Activated naive CD4-positive, alpha-beta T cell treated with anti-CD3 and anti-CD28 coated beads for 36 hours (primary cell): ENCODE measurements at places on chromosomes 5 and 9. TPM values are rescaled to one million over a fixed set of nuclear protein-coding genes. Genes with fewer than 3 reads are reported as not detected.

- no peak overlapping the region for H3K27ac ChIP-seq
- peaks cover 5% of the 10 kb centered on the region for H3K4me1 ChIP-seq
- H3K4me3 ChIP-seq, result no peak overlapping the region
- H3K36me3 ChIP-seq, result peaks cover 4% of the 10 kb centered on the region
Observed at GRCh38 chr9:94768766-94769165, 42.3 kb downstream of the AOPEP start.

- H3K36me3 ChIP-seq, result no peaks in the 10 kb centered on the region
- H3K4me1 ChIP-seq, result no peaks in the 10 kb centered on the region
- no peaks in the 10 kb centered on the region for H3K27me3 ChIP-seq
- no peak overlapping the region for H3K27ac ChIP-seq
- no peak for DNase-seq
Observed at GRCh38 chr5:161096581-161096980, 244.6 kb upstream of the ATP10B start.

EFNA5 gene
- not detected for total RNA-seq

GRCh38 chr9:35892051-35892450, 14.0 kb upstream of the HRCT1 start:
- no peaks in the 10 kb centered on the region for H3K4me1 ChIP-seq
- H3K27ac ChIP-seq, result no peak overlapping the region
- H3K4me3 ChIP-seq, result no peak overlapping the region
- peaks cover 11% of the 10 kb centered on the region for H3K27me3 ChIP-seq
- no peak for DNase-seq

PCDHA2 gene
- not detected for total RNA-seq

DNA sequence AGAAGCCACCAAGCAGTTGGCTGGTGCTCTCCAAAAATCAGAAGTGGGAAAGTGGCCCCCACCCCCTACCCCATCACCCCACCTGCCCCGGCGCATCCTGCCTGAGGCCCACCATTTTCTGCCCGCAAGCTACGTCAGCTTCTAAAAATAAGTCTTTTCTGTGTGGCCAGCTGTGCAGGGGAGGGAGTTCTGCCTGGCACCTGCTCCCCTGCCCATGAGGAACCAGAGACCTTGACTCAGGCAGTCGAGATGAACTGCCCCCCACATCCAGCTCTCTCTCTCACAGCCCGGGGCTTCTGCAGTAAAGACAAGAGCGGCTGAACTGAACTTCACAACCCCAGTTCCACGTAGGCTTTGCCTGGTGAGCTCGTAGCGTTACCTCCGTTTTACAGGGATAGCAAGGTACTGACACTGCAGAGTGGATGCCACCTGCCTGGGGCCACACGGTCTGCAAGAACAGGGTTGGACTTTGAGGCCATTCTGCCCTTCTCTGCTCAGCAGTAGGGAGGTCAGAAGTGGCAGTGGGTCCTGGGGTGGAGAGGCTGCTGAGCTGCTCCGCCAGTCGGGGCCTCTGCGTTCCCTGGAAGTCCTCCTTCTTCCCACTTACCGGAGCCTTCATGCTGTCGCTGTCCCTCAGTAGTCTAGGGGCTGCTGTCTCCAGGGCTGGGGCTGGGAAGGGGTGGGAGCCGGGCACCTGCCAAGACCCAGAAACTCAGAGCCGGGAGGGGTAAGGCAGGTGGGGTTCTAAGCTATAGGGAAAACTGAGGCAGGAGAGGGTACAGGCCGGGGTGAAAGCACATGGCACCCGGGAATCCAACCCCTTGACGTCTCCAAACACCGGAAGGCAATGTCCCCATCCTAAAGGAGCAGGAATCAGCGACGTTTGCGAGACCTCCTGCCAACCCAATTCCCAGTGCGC, 781 bp downstream of the ST6GALNAC4 start:
- H3K36me3 ChIP-seq, result peaks cover 10% of the 10 kb centered on the region
- H3K27me3 ChIP-seq, result no peaks in the 10 kb centered on the region
- H3K27ac ChIP-seq, result peak overlapping the region; percentile 84
- H3K4me3 ChIP-seq, result peak overlapping the region; percentile 83

GRCh38 chr5:172142709-172143215, 45.3 kb downstream of the STK10 start:
- H3K27me3 ChIP-seq, result no peaks in the 10 kb centered on the region
- peaks cover 74% of the 10 kb centered on the region for H3K4me1 ChIP-seq
- no peak for DNase-seq
- H3K27ac ChIP-seq, result no peak overlapping the region
- H3K36me3 ChIP-seq, result peaks cover 5% of the 10 kb centered on the region
- no peak overlapping the region for H3K4me3 ChIP-seq

GRCh38 chr9:82606492-82607382, 456.2 kb downstream of the RASEF start:
- H3K4me3 ChIP-seq, result no peak overlapping the region
- H3K27ac ChIP-seq, result no peak overlapping the region
- no peaks in the 10 kb centered on the region for H3K36me3 ChIP-seq
- H3K4me1 ChIP-seq, result no peaks in the 10 kb centered on the region
- peak; percentile 21 for DNase-seq

PTGS1 gene
- total RNA-seq, result not detected

RASEF gene
- not detected for total RNA-seq

GRCh38 chr9:98383758-98384157, 128.3 kb upstream of the TBC1D2 start:
- H3K36me3 ChIP-seq, result no peaks in the 10 kb centered on the region
- no peaks in the 10 kb centered on the region for H3K4me1 ChIP-seq
- H3K27me3 ChIP-seq, result no peaks in the 10 kb centered on the region

GRCh38 chr5:164097749-164098148, 592.3 kb downstream of the MAT2B start:
- no peak overlapping the region for H3K27ac ChIP-seq
- no peak for DNase-seq
- no peaks in the 10 kb centered on the region for H3K36me3 ChIP-seq
- H3K4me3 ChIP-seq, result no peak overlapping the region
